Jurkat, Clone E6-1 (cell line): ENCODE measurements at places on chromosomes 12 and 14.

DNA sequence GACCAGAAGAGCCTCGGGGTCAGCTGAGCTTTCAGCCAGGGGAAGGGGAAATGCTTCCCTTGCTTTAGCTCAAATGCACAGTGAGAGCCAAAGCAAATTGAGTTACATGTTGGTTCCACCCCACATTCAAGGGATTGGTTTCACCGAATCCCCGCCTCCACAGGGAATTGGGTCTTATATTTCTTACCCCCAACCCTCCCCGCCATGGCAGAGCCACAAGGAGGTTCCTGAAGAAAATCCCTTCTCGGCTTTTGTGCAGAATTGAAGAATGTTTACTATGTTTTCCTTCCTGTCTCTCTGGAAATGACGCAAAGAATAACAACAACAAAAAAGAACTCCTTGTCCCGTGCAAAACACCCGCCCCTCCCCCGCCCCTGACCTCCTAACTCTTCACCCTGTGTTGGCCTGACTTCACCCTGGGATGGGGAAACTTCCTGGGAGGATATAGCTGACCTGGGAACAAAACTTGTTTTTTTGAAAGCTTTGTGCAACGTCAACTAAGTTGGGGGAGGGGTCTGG lies 21.9 kb upstream of the CIPC start:
- DNase-seq, result no peak

GRCh38 chr12:9147461-9147860 lies 31.7 kb upstream of the A2M start:
- no peak for DNase-seq

GRCh38 chr12:12720672-12721161 lies 3.5 kb downstream of the CDKN1B start:
- no peak for DNase-seq

DNA sequence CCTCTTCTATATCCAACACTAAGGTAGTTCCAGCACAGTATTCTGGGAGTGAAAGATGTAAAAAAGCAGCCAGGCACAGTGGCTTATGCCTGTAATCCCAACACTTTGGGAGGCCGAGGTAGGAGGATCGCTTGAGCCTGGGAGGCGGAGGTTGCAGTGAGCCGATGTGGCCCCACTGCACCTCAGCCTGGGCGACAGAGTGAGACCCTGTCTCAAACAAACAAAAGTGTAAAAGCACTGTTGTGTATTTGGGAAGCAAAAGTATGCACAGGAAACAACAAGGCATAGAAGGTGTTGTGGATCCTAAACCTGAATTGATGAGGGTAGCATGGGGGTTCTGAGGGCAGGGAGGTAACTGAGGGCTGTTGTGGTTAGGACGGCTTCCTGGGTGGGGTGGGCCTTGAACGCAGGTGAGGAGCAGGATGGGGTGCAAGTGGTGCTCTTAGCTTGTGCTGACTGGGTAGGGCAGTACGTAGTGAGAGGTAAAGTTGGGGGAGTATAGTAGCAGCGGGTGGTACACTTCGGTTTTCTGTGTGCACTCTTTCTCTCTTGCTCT lies 64.2 kb downstream of the RASSF3 start:
- DNase-seq, result peak; percentile 72

DNA sequence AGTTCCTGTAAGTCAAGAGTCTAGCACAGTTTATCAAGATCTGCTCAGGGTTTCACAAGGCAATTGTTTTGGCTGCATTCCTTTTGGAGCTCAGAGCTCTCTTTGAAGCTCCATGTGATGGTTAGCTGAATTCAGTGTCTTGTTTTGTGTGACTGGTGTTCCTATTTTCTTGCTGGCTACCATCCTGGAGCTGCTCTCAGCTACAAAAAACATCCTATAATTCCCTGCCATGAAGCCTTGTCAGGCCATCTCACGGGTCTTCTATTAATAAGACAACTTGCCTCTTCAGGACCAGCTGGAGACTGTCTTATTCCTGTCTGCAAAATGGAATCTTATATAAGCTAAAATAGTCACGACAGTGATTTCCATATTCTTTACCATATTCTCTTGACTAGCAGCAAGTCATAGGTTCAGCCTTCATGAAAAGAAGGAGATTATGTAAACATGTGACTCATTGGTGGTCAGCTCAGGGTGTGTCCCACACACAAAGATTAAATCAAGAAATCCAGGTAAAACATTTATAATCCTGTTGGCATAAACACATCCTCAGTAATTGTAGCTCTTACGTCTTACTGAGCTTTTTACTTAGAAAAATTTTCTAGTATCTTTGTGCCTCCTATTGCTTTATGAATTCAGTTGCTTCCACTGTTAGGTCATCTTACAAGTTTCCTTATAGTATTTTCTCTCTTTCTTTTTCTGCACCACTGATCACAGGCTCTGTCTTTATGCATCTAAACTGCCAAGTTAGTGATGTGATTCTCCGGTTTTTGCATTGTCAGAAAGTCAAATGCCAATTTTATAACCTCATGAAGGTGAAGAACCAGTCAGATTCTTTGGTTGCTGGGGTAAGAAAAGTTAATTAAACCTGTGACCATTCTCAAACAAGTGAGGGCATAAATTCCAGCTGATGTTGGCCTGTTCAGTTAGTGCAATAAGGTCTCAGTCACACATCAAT lies 378.5 kb upstream of the MGAT4C start:
- DNase-seq, result no peak

- DNase-seq, result no peak
These were observed 83.3 kb upstream of the HIF1A start for GRCh38 chr14:61611880-61612630.

- no peak for DNase-seq
These were observed 367.4 kb downstream of the GXYLT1 start for GRCh38 chr12:41777064-41777790.

DNA sequence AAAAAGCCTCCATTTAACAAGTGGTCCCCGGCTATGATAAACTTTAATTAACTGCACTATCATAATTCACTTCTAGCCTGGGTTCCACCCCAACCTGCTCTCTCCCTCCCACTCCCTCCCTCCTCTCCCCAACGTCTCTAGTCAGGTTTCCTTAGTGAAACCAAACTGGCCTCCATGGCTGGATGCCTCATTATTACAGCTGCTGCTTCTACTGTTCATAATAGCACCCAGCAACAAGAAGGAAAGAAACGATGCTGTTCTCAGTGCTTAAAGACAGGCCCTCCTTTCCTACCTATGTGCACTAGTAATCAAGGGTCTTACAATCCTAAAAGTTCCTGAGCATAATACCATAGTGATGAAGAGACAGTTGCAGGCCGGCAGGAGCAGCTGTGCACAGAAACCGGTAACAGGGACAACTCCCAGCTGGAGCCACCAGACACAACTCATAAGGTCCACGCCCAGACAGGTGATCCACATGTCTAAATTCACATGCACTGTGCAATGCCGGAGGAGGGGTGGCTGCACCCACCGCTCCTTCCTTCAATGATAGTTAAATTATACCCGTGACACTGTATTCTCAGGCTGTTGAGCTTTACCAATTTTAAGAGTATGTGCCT lies 6.2 kb downstream of the IRF2BPL start:
- no peak for DNase-seq

GRCh38 chr12:130686511-130686991 lies 29.5 kb downstream of the RIMBP2 start:
- no peak for DNase-seq

DNA sequence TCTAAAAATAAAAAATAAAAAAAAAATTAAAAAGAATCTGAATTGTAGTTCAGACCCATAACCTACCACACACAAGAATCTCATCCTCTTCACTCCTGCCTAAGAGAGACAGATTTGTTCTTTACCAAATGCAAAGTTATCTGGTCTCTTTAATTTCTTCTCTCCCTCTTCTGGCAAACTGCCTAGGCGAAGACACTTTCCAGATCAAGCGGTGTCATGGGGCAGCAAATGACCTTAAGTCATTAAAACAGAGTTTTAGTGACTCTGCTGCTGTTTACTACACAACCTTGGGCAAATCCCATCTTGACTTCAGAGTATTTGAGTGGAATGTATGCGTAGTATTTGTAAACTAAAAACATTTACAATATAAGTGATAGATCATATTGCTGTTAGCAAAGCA lies 60.9 kb upstream of the NID2 start:
- no peak for DNase-seq
